ENCODE measurements at places on chromosomes 11 and 22. TPM values are rescaled to one million over a fixed set of nuclear protein-coding genes. Genes with fewer than 3 reads are reported as not detected.

DNA sequence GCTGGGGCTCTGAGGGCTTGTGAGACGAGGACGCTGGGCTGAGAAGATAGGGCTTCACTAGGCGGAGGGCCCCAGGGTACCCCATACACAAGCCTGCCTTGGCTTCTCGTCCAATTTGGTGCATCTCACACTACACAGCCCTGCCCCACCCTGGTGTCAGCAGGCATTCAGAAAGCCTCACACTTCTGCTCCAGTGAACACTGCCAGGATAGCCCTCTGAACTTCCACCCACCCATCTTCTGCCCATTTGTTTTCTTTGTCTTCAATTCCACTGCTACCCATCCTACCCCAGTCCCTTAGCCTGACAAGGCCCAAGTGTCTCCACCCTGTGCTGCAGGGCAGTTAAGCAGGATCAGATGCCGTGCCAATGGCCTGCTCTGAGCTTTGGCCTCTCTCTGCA lies 1.9 kb upstream of the BUD13 start:
- no peak for DNase-seq

- no peak for DNase-seq
These were observed 262.0 kb upstream of the PITPNB start for GRCh38 chr22:28180804-28181731.

DNA sequence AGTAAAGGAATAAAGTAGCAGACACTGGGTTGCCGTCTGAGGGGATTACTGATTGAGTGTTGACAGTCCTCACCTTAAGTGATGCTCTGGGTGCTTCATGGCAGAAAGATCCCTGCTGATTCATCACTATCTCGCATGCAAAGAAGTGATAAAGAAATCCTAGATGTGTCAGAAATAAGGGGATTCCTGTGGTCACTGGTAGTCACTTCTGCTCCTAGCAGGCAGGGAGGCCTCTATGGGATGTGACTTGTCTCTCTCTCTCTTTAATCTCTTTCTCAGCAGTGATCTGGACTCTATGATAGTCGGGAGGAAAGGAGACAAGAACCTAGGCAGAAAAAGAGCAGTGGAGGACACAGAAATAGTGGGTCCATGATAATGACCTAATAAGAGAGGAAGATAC lies 30.9 kb upstream of the OR56A1 start:
- DNase-seq = no peak

DNA sequence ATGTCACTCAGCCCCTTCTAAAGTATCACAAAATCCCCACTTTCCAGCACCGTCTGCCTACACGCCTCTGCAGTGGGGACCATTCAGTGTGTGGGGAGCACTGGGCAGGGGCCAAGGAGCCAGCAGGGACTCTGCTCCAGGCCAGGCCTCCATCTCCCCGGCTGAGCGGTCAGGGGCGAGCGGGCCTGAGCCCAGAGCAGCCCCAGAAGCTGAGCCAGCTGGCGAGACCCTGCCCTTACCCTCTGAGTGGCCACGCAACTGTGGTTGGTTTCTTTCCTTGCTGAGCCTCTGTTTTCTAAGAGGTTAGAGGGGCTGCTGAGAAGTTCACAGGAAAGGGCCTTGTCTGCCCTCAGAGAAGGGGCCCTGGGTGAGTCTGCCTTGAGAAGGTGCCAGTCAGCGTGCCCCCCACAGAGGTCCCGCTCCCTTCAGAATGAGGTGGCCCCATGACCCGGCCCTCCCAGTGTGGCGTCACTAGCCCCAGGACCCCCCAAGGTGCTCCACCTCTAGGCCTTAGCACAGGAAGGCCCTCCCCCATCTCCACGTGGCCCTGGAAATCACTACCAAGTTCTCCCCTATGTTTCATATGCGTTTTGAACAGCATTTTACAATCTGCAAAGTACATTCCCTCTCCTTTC lies 46.9 kb downstream of the WNT11 start:
- DNase-seq = no peak

- no peak for DNase-seq
These were observed 1.8 kb upstream of the GAL start for GRCh38 chr11:68682531-68682961.

GRCh38 chr22:19639610-19640135 lies 74.6 kb upstream of the SEPTIN5 start:
- DNase-seq = no peak

GRCh38 chr11:126633330-126633729 lies 277.8 kb downstream of the ST3GAL4 start:
- no peak for DNase-seq

DNA sequence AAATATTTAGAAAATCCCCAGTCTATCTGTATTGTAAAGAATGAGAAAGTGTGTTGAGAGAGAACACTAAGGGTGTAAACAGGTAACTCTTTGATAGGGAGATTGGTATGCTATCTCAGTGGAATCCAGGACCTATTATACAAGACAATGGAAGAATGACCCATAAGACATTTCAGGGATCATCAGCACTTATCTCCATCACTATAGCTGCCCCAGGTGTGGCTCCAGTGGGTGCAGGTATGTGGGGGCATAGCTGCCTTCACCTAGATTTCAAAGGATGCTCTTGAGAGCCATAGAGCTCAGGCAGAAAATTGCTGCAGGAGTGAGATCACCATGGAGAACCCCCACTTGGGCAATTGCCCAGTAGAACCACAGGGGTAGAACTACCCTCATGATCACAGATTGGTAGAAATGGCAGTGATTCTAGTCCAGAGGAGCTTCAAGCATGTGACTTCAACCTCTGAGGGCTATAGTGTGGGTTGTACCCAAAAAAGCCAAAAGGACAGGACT lies 252.3 kb upstream of the TBCEL start:
- DNase-seq = no peak

- no peak for DNase-seq
These were observed 11.1 kb downstream of the BACE1-AS start for GRCh38 chr11:117302228-117302627.

- no peak for DNase-seq
These were observed 25.5 kb upstream of the TIMP3 start for GRCh38 chr22:32775957-32776356.

GRCh38 chr11:69443138-69443967 lies 38.1 kb upstream of the LINC01488 start:
- DNase-seq = peak; percentile 95

DNA sequence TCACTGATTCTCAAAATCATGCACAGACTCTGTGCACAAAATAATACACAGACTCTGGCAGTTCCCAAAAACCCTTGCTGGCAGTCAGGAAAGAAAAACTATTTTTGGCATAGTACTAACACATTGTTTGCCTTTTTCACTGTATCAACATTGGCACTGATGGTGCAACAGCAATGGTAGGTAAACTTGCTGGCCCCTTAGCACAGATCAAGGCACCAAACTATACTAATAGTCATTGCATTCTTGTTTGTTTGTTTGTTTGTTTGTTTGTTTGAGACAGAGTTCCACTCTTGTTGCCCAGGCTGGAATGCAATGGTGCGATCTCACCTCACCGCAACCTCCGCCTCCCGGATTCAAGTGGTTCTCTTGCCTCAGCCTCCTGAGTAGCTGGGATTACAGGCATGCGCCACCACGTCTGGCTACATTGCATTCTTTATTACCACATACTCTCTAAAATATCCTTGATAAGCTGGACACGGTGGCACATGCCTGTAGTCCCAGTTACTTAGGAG lies 81.0 kb upstream of the SLC6A5 start:
- no peak for DNase-seq

DNA sequence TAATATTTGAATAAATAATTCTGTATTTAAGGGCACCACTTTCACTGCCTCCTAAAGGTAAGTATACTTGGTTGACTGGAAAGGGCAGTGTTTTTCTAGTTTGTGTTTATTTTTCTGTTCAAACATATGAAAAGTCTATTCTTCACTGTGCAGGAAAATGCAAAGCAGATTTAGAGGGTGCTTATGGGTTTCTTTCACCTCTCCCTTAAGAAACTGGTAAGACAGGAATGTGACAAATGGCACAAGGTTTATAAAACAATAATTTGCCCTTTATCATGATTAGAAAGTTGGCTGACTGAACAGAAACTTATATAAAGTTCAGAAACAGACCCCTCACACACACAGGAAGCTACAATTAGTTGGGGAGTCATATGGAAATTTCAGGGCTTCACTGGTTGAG lies 60.6 kb downstream of the PLEKHA7 start:
- no peak for DNase-seq

DNA sequence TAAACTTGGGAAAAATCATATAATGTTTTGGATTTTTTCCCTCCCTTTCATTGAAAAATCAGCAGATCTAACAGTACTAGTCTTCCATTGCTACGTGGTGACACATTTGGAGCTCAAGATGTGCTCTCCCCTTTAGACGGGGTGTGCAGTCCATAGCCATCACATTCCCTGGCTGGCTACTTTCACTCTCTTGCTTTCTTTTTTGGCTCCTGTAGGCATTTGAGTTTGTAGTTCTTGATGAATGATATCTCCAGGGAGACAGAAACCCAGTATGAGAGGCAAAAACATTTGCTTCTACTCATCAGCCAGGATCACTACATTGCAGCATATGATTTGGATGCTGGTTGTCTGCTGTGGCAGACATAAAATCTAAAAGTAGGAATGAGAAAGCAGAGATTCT lies 12.1 kb downstream of the CCDC81 start:
- no peak for DNase-seq

DNA sequence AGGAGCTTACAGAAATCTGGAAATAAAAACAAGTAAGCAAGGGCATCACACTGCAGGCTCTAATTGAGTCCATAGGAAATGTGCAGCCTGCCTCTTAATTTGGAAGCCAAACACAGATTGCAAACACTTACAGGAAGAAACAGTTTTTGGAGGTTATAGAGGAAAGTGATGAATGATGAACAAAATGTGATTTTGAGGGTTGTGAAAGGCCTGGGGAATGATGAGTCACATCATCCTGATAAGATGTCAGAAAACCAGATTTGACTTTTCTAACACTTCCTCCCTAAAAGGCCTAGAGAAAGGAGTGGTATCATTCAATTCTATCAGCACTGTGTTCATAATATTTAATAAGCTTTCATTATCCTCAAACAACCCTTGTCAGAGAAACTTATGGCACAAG lies 96.6 kb upstream of the POU2AF2 start:
- no peak for DNase-seq

GRCh38 chr11:61034111-61034510 lies 62.6 kb downstream of the CD6 start:
- peak; percentile 23 for DNase-seq

CXCR5 gene
- not detected for polyA plus RNA-seq

TMEM191B gene
- polyA plus RNA-seq = not detected

OR4D5 gene
- not detected for polyA plus RNA-seq

FJX1 gene
- 6.3 TPM for polyA plus RNA-seq

SCN4B gene
- 6.0 TPM for polyA plus RNA-seq

OR52H1 gene
- not detected for polyA plus RNA-seq

PPP2R5B gene
- 9.7 TPM for polyA plus RNA-seq

Measured in muscle of arm (tissue), 14 donors.